ENCODE measurements at places on chromosomes 12 and 14. TPM values are rescaled to one million over a fixed set of nuclear protein-coding genes. Genes with fewer than 3 reads are reported as not detected.
A peak's percentile ranks its signal among the peaks of the same experiment; 100 is the strongest.

- DNase-seq = peak; percentile 21
Observed at GRCh38 chr12:25052196-25052913, 103.5 kb upstream of the BCAT1 start.

CLEC1A gene
- total RNA-seq = 2.6 TPM

- no peak for DNase-seq
Observed at GRCh38 chr12:95642583-95642982, 91.3 kb upstream of the USP44 start.

DNA sequence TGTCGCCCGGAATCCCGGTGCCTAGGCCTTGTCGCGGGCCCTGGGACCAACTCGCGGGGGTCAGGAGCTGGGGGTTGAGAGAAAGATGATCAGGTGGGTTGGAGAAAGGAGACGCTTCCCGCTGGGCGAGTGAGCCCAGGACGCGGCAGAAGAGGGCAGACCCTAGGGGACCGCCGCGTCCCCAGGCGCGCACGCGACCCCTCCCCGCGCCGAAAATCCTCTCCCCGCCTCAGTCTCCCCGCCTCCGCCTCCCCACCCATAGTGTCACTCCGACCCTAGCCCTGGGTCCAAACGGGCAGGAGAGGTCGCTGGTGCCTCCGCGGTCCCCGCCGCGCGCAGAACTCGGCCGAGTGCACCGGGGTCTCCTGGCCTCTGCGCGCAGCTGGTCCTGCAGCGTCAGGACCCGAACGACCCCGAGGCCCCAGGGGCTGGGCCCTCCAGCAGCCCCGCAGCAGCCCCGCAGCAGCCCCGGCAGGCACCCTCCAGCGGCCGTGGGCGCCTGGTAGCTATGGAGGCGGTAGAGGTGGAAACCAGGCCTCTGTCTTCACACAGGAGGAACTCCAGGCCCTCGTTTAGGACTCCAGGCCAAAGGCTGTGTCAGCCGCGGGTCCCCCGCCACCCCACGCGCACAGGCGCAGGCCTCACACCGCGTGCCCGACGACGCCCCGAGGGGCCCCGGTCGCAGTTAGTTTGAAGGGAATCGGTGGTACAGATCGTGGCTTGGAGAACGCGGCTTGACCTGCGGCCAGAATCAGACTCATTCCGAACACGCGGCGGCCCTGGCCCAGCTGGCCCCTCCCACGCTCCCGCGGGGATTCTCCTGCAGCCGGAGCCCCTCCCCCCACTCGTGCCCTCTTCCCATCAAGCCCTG is 60.1 kb upstream of the EIF5 start:
- no peak for DNase-seq

CSAD gene
- 31.4 TPM for total RNA-seq

DNA sequence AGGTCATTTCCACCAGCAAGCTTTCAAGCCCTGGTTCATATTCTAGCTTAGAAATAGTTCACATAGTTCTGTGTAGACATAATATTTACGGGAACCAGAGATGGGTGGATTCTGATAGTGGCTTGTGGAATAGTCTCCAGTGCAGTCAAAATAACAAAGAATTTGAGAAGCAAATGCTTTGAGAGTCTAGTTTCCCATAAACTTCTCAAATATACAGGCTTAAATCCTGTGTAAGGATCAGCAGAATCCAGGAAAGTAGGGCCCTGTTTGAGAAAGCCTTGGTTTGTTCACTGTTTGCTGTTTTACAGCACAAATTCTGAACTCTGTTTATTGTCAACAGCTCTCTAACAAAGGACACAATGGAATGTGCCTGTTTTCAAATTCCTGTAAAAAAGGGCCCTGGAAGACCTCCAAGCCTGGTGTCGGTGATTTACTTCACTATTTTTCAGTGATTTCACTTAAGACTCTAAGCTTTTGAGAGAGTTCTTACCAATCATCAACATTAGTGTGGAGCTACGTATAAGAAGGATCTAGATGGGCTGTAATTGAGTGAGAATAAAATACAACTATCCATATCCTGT is 11.4 kb upstream of the FOS start:
- DNase-seq = no peak

All from body of pancreas (tissue), 4 donors.